Kidney (tissue), 22 donors: ENCODE measurements at places on chromosomes 2 and 18.
A peak's percentile ranks its signal among the peaks of the same experiment; 100 is the strongest.

DNA sequence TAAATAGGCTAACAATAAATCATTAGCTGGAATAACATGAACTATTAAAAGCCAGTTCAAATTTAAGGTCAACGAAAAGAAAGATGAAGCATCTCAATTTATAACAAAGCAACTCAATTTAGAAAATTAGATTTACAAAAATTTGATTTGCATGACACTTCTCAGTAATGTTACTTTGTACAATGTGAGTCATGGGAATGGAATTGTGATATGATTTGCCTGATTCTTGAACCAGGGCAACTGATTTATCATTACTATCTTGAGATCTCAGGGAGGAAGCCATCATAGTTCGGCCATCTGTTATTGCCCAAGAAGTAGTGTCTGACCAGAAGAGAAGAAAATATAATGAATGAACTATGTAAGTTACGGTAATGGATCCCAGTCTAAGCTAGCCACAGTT lies 193.1 kb downstream of the RIT2 start:
- DNase-seq: no peak

DNA sequence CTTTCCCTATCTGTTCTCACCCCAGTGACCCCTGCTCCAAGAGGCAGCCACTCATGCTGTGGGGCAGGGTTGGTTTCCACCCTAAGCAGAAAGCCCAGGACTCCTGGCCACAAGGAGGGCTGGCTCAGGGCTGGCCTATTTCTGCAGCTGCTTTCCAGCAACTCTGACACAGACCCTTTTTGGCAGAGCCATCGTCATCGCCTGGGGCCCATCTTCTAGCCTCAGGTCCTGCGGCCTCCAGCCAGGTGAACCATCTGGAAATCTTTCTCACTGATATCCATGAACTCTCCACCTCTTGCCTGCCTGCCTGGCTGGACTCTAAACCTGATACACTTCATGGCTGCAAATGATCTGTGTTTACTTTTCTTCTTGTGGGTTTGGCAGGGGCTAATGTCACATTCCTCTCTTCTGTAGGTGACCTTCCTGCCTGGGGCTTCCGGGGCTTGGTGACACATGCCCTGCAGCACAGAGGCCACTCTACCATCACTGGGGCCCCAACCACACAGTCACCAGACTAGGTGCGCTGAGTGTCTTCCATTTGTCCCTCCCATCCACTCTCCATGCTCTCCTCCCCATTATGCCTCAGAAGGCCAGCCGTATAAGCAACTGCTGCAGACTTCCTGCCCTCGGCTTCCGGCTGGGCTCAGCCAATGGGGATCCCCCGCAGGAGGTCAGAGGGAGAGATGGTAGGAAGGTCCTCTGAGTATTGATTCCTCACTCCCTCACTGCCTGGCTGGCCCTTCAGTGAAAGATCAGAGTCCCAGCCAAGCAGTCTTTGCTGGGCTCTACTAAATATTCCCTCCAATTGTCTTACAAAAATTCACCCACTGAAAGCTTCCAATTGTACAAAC lies 9.7 kb upstream of the COPS8 start:
- DNase-seq: peak; percentile 56

- DNase-seq: no peak
Measured at GRCh38 chr2:160869411-160869810, 290.8 kb upstream of the TANK start.

DNA sequence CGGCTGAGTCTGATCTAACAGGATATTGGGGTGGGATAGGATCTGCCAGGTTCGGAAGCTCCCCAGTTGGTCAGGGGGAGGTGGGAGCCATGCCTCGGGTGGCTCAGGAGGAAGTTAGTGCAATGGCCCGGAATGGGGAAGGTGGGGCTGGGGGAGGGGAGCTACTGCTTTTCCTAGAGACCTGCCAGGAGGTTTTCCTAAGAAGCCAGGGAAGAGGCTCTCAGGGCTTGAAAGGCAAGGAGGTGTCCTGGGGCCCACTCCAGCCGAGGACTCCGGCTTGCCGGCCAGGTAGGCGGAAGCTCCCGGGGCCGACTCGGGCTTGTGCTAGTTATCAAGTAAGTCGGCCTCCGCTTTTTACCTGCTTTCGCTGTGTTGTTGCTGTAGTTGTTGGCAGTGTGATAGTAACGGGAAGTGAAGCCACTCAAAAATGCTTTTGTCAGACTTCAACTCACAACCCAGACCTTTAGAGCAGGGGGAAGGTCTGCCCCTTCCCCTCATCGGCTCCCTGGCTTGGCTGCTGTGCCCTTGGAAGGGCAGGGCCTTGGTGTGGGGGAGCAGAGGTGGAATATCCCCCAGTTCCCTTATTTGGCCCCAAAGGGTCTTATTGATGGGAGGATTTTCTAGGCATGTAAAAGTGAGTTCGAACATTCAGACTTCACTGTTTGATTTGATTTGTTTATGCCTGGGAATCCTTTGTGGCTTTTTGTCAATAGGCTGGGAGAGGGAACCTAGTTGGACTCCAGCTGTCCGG lies 5.4 kb downstream of the GDF7 start:
- peak; percentile 68 for DNase-seq

DNA sequence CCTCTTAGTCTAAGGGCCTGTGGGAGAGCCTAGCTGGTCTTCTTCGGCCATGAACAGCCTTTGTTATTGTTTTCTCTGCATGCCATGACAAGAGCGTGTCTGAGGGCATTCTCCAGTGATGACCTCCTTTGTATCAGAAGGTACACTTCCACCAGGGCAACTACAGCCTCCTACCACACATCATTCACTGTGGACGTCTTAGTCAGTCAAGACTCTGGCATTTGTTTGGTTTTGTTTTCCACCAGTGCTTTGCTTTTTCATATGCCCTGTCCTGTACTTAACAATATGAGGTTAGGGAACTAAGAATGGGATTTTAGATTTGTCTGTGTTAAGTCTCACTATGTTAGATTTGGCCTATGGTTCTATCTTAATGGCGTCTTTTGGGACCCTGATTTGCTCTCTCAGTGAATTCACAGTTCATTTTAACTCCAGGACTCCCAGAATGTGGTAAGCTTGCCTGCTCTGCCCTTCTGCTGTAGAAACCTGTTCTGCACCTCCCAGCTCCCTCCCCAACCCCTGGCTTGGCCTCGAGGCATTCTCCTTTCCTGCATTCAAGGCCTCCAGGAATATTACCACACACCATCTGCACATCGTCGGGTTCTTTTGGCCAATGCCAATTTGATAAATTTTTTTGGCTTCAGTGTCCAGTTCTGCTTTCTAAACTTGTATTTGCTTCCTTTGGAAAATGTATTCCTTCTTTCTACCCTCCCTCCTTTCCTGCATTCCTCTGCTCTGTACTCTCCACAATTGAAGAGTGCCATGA lies 42.8 kb upstream of the IL1R1 start:
- DNase-seq: no peak

- DNase-seq: peak; percentile 26
Measured at GRCh38 chr2:110678457-110679336, 834 bp upstream of the BUB1 start.
